ENCODE measurements at places on chromosomes 16 and 17.
A peak's percentile ranks its signal among the peaks of the same experiment; 100 is the strongest.

GRCh38 chr17:64599187-64599676 lies 62.9 kb downstream of the SMURF2 start:
- no peak for DNase-seq

GRCh38 chr17:51057534-51057933 lies 63.1 kb downstream of the SPAG9 start:
- DNase-seq, result no peak

- no peak for DNase-seq
These were observed 14.1 kb downstream of the TMEM11 start for GRCh38 chr17:21199856-21200255.

GRCh38 chr16:87533061-87533460 lies 40.2 kb upstream of the ZCCHC14 start:
- DNase-seq, result no peak

GRCh38 chr17:19470530-19471261 lies 59.7 kb downstream of the RNF112 start:
- peak; percentile 27 for DNase-seq

DNA sequence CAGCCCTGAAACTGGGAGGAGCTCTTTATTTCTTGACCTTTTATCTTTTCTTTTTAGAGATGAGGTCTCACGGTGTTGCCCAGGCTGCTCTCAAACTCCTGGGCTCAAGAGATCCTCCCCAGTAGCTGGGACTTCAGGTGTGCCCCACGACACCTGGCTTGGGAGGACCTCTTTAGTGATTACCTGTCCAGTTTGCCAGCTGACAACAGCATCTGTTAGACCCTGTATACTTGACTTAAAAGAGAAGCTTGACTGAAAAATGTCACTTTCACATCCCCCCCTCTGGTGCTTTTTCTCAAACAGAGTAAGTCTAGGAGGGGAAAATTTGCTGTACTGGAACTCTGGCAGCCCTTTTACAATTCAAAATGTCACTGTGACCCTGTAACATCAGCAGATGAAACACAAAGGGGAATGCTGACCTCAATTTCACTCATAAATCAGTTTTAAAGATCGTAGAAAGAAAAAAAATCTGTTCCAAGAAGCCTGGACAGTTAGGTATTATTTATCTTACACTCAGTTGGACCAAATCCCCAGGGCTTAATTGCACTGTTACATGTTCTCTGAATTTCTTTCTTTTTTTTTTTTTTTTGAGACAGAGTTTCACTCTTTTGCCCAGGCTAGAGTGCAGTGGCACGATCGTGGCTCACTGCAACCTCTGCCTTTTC lies 1.8 kb upstream of the ERN1 start:
- no peak for DNase-seq

Measured in HCEC 1CT (cell line).